ENCODE measurements at places on chromosomes 6 and 20.

DNA sequence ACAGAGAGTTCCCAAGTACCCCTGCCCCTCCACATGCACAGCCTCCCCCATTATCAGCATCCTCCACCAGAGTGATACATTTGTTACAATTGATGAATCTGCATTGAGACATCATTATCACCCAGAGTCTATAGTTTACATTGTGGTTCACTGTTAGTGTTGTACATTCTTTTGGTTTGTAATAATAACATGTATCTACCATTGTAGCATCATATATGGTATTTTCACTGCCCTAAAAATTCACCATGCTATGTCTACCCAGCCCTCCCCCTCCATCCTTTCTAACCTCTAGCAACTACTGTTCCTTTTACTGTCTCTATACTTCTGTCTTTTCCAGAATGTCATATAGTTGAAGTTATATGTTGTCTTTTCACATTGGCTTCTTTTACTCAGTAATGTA, 273.9 kb upstream of the RNF217 start:
- DNase-seq, result no peak

DNA sequence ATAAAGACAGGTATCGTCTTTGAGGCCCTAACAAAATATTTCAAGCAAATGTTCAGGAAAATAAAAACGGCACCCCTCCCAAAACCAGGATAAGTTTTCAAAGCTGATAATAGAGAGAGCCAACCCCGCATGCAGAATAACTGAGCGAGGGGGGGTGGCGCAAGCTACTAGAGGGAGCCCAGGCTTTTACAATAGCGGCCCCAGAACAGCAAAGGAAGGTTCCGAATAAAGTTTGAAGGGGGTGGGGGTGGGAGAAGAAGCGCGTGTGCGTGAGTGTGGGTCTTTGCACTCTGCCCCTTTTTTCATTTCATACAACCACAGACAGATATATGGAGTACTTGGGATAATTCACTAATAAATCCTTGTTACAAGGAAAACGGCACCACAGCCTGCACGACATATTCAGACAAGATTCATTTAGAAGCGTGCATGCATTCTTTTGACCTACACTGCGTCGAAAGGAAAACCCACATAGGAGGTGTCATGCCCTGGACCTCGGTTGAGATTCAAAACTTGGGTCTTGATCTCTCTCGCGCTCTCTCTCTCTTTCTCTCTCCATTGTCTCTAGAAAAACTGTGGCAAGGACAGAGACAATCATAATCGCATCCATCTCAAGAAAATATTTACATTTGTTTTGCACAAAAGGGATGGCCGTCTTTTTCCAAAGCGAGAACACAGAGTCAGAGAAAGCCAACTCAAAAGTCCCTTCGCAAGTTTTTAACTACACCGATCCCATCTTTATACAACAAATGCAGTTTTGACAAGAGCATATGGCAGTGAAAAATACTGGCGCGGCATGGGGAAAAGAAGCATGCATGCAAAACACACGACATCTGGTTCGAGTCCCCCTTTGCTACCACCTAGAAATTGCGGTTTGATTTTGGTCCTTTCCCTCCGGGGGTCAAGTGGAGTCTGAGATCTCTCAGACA, 1.6 kb downstream of the OLIG3 start:
- no peak for DNase-seq

DNA sequence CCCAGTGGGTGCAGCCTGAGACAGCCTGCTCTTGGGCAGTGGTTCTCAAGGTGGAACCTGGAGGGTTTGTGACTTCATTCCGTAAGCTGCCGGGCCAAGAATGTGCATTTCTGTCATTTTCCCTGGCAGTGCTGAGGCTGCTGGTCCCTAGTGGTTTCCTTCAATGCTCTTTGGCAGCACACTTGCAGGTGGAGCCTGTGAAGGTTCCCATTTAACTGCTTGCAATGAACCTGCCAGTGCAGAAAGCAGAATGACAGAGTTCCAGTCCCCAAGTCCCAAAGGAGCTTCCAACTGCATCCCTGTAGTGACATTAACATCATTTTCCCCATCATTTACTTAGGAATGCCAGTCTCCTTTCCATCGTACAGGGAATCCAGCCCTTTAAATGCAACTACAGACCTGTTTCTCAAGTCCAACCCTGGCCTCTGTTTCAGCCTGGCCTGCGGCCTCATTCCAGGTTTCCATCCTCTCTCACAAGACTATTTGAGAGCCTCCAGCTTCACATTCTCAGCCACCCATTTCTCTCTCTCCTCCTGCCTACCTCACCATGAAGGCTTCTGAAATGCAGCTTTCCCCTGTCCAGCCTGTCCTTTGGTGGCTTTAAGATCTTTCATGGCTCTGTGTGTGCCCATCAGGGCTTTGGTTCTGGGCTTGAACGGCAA, 149.7 kb upstream of the GGTLC1 start:
- no peak for DNase-seq

GRCh38 chr6:29602564-29603361, 17.8 kb downstream of the OR2H2 start:
- DNase-seq, result no peak

DNA sequence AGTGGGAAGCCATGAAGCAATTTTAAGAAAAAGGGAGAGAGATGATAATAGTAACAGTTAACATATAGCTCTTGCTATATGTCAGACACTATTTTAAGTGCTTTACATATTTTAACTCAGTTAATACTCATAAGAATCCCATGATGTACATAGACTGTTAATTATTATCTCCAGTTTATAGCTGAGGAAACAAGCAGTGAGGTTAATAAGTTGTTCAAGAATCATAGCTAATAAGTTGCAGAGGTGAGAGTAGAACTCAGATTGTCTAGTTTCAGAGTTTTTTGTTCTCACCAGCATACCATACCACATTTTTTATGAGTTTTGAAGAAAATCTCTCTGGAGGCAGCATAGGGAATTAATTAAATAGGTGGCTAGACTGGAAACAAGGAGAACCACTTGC, 144.6 kb upstream of the MMS22L start:
- DNase-seq, result no peak

DNA sequence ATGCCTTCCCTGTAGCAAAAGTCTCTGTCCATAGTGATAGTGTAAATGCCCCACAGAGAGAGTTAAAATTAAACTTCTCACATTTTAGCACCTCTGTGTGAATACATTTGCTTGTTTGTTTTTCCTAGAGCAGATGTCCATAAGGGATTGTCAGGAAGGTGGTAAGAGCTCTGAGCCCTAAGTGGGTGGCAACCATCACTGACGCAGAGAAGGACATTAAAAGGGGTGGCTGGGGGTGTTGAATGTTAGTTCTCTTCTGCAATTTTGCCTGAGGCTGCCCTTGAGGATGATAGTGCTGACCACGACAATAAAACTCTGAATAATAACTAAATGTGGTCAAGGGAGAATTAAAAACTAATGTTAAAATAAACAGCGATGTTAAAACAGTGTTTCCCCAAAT, 174.3 kb upstream of the ID4 start:
- DNase-seq, result no peak

DNA sequence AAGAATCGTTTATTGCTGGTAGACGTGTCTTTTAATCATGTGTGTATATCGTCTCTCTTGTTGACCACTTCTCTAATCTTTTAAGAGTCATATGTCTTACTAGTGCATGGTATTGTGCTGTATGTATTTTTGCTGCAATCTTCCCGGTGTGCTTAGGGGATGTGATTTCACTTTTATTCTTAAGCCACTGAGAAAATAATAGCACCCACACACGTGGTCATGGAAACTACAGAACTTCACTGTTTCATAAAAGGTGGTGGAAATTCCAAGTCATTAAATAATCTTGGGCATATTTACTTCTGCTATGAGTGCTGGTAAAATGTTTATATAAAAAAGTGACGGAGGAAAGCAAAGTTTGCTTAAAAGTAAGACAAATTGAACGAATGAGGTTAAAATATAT, 3.0 kb upstream of the CDYL start:
- DNase-seq, result no peak

DNA sequence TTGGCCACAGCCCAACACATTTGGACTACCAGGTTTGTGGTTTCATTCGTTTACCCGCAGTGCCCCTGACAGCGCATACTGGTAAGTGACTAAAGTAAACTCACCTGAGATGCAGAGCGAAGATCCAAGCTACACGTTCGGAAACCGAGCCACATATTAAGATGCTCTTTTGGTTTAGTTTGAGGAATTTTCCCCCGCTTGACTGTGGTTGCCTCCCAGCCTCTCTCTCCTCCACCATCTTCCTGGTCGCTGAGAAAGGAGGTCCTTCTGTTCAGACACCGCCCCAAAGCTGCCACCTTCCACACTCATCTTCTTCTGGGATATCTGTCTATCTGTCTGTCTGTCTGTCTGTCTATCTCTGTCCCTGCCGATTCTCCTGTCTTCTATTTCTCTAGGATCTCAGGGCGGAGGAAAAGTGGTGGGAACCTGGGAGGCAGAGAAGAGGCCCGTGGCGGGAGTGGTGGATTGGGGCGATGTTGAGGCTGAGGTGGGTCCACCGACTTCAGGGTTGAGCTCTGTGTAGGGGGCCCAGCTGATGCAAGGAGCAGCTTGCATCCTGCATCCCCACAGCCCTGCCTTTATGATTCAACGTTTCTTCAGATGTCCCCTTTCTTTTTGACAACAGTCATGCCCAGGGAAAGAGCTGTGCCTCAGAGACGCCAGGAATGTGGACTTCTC, 196.9 kb upstream of the ZNF184 start:
- DNase-seq, result no peak

DNA sequence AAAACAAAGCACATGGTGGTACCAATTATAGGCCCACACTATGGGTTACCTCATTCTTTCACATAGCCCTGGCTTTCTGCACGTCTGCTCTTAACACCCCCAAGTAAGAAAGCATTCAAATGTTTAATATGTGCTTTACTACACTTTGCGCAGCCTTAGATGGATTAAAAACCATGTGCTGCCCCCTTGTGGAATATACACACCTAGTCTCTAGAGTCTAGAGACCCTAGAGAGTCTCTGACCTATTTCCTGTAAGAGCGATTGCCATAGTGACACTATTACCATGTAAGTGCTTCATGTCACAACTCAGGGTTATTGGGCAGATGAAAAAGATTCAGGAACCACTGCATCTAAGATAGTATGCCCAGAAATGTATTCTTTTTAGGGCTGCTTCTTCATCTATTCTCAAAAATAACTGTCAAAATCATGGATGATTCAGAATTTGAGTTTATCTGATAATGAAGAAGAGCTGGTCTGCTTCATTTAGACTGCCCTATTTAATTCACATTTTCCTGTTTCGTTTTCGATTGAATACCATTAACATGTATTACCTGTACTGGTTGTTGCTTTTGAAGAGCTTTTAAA, 186.3 kb downstream of the ADGB start:
- DNase-seq, result peak; percentile 55

- peak; percentile 81 for DNase-seq
These were observed 82.3 kb upstream of the RIPOR2 start for GRCh38 chr6:25017932-25018567.

- no peak for DNase-seq
These were observed 221.3 kb downstream of the DLL1 start for GRCh38 chr6:170069611-170070010.

DNA sequence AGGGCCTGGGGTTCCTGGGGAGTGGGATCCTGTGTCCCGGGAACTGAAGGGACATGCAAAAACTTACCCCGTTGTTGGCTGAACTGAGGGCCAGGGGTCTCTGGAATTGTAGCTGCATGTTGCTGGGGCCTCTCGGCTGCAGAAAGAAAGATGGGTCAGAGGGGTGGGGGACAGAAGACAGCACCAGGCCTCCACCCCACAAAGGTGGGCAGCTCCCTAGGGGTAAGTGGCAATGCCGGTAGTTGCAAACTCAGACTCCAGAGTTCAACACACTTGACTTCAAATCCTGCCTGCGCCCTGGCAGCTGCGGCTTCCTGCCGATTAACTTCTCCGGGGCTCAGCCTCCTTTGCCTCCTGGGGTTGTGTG, 4.8 kb downstream of the ZBP1 start:
- DNase-seq, result no peak

DNA sequence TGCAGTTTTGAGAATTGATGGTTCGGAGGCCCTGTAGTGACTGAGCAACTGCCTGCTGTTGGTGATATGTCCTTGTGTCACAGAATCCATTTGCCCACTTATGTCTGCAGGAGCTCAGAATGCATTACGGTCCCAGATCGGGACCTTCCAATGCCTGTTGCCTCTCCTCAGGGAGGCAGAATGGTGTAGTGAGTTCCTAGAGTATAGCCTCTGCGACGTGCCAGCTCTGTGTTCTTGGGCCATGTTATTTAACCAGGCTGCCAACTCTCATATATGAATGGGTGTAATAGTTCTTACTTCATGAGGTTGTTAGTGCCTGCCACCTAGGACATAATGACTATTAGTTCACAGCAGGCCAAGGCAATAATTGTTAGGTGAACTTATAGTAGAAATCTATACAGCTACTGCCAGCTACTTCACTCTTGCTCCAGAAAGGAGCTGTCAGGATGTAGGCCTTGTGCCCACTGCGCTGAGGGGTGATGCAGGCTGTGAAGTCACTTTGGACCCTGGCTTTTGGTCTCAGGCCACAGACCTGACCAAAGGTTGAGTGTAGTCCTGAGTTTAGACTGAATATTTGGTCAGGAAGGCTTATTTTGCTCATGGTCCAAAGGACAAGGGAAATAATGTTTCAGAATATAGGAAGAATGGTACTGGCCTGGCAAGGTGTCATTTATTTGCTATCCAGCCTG, 82.1 kb downstream of the ASXL1 start:
- DNase-seq, result no peak

- DNase-seq, result no peak
These were observed 6.1 kb downstream of the RIN2 start for GRCh38 chr20:19764207-19764606.

GRCh38 chr6:139161817-139162284, 27.0 kb downstream of the HECA start:
- no peak for DNase-seq

DNA sequence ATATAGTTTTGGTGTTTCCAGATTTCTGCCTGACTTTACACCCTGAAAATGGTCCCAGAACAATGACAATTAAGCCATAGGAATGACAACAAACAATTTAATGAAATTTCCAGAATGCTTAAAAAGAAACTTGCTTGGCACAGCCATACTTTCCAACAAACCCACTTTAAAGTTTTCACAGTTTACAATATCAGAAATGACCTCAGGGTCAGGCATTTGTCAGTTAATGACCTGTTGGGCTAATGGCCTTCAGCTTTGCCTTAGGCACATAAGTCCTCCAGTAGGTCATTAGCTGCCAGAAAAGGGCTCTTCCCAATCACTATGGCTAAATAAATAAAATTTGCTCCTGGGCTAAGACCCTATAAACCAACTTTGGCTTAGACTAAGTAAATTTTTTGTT, 144.6 kb upstream of the BEND3 start:
- DNase-seq, result no peak

DNA sequence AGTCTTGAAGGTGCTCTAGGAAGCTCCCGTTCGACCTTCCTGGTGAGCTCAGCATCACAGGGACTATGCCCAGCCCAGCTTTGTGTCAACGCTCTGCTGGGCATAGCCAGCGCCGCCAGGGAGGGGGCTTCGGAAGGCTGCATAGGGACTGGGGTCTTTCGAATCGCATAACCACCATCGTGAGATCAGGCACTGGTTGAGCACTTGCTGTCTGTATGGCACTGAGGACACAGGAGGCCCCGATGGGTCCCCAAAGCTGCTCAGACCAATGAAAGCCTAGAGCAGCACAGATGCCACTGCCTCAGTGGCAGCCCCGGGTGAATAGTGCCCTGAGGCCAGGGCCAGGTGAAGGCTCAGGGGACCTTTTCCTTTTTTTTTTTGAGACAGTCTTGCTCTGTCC, 96.7 kb downstream of the TAF4 start:
- no peak for DNase-seq

All from fibroblast of mammary gland (primary cell).